Stimulated activated naive CD4-positive, alpha-beta T cell (primary cell): ENCODE measurements at places on chromosomes 7 and 10.
A peak's percentile ranks its signal among the peaks of the same experiment; 100 is the strongest.

DNA sequence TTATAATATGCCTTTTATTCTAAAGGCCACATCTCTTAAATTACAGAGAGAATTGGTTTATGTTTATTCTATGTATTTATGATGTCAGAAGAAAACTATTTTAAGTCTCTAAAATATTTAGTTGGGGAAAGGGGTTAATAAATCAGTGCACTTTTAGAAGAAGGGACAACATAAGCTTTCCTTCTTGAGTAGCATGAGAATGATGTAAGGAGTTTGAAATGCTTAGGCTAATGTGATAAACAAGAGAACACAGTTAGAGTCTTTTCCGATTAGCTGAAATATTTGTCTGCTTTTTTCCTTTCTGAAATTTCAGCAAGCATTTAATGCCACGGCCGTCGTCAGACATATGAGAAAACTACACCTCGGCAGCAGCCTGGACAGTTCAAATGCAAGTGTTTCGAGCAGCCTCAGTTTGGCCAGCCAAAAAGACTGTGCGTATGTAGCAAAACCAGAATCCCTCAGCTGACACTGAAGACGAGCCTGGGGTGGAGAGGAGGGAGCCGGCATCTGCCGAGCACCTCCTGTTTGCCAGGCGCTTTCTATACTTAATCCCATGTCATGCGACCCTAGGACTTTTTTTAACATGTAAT is 176.2 kb downstream of the CCDC3 start:
- DNase-seq = no peak

- DNase-seq = no peak
These were observed 23.5 kb downstream of the MAT1A start for GRCh38 chr10:80265740-80266512.

DNA sequence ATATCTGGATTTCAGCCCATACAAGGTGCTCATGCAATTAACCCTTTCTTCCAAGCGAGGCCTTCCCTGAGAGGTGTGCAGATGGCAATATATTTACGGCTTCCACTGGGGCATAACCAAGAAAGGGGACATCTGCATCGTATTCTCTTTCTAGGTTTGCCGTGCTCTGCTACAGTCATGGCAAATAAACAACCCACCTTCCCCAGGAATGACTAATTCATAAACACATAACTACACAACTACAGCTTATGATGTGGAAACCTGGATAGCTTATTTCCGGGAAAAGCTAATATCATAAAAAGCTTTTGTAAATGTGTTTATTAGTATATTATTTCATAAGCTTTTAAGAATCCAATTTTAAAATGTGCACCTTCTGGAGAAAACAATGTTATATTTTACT is 120.0 kb downstream of the CAMK1D start:
- no peak for DNase-seq

DNA sequence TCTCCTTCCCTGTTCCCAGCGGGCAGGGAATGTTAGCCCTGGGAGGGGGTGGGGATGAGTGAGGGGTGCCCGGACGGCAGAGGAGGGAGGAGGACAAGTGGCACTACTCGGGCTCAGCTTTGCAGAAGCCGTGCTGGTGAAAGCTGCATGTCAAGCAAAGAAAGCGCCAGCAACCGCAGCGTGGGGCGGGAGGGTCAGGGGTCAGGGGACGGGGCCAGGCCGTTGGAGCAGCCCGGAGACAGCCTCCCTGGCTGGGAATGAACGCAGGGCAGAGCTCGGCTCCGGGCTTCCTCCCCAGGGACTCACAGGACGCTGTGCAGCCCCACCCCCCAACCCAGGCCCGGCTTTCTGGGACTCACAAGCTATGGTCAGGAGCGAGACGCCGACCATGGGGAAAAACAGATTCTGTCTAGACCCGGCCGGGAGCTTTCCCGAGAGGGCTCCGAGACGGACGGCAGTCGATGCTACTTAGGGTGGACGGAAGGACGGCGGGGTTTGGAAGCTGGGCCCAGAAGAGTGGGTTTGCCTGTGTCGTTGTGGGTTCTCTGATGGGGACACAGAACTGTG is 113.4 kb downstream of the VIPR2 start:
- no peak for DNase-seq

GRCh38 chr10:98910546-98910945 is 325.1 kb downstream of the HPSE2 start:
- no peak for DNase-seq

- DNase-seq = no peak
These were observed 313.0 kb upstream of the NPVF start for GRCh38 chr7:25541094-25541821.

DNA sequence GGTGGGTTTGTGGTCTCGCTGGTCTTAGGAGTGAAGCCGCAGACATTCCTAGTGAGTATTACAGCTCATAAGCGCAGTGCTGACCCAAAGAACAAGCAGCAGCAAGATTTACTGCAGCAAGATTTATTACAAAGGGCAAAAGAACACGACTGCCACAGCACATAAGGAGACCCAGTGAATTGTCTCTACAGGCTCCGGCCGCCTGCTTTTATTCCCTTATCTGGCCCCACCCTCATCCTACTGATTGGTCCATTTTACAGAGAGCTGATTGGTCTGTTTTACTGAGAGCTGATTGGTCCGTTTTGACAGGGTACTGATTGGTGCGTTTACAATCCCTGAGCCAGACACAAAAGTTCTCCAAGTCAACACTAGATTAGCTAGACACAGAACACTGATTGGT is 82.1 kb downstream of the VIPR2 start:
- no peak for DNase-seq

DNA sequence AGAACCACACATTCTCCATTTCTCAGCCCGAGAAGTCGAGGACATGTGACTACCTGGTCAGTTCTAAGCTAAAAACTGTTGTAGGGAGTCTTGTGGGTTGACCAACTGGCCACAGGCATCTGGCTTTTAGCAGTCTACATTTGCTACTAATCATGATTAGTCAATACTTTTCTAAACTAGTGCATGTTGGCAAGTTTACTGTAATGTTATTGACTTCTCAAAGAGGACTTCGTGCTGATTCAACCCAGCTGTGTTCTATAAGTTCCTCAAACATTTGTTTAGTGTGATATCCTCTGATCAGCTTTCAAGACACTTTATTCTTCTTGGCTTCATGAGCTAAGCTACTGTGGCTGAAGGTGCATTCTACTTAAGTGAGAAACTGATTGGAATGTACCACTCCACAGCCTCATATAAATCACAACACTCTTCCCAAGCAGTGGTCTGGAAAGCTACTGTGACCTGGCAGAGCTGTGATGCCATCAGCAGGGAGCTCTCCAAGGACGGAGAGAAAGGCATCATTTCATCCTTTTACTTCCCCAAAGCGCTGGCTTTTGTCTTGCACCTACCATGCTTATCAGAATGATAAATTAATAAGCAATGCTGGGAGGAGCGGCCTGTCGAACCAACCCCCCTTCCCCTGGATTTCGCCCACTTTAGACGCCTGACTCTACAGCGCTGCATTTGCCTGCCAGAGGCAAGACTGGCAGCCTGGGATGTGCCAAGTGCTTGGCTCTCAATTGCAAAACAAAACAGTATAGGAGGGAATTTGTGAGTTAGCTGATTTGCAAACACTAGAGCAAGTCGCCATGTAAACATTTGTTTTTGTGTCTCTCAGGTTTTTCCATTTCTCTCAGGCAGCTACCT is 206.7 kb upstream of the PLXNA4 start:
- DNase-seq = no peak

GRCh38 chr7:1224086-1224716 is 8.5 kb upstream of the UNCX start:
- DNase-seq = no peak

DNA sequence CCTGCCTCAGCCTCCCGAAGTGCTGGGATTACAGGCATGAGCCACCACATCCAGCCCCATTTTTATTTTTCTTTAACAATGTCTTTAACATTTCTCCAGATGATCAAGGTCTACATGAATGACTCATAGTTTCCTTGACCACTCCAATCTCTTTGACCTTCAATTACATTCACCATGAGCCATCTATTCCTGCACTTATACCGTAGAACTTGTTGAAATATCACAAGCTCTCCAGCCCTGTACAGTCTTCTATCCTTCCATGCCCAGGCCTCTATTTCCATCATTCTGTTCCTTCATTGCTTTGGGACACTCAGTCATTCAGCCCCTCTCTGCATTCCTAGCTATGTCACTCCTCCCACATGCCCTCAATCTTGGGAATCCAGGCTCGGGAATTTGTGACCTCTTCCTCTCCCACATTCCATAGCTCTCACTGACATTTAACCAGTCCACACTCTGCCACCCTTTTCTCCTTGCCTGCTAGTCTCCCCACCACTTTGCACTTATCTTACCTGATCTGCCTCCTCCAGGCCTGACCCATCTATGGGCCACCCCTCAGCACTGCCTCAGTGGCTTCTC is 151.8 kb upstream of the STK17A start:
- DNase-seq = no peak

GRCh38 chr7:57205000-57205399 is 72.8 kb upstream of the ZNF479 start:
- no peak for DNase-seq

- no peak for DNase-seq
These were observed 108.3 kb upstream of the DPP6 start for GRCh38 chr7:153943861-153944260.

- no peak for DNase-seq
These were observed 60.7 kb downstream of the TNS3 start for GRCh38 chr7:47521011-47521795.

- DNase-seq = no peak
These were observed 58.8 kb downstream of the WDR37 start for GRCh38 chr10:1114719-1115606.

- no peak for DNase-seq
These were observed 30.8 kb upstream of the EFCAB10 start for GRCh38 chr7:105611856-105612775.

GRCh38 chr7:27834179-27834921 is 94.4 kb downstream of the TAX1BP1 start:
- DNase-seq = no peak

DNA sequence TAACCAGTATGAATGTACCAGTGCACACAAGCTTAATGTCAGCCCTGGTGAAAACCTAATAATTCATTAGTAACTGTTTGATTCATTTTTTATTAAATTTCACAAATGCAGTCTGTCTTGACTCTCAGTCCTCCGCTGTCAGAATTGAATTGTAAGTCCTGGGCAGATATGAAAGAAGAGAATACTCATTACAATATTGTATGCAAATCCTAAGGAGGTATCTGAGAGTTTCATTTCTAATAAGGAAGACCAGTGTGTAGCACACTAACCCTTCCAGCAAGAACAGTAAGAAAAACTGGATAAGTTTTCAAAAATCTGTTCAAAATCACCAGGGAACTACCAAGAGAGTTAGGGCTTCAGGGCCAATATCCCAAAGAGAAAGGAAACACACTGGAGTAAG is 652.1 kb downstream of the SUGCT start:
- DNase-seq = no peak

DNA sequence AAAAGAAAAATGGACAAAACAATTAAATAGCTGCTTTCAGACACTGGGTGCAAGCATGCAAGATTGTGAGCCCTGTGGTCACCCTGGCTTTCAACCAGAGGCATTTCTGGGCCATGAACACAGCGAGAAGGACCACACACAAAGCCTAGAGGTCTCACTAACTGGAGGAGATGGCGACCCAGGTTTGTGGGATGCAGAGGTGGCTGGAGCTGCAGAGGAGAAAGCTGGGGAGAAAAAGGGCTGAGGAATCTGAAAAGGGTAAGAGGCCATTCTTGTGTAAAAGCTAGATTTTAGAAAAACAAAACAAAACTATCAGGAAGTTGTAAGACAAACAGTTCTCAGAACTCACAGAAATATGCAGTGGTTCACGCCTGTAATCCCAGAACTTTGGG is 30.1 kb upstream of the PTPRN2 start:
- DNase-seq = no peak

GRCh38 chr7:149145031-149145845 is 2.0 kb upstream of the ZNF398 start:
- no peak for DNase-seq

DNA sequence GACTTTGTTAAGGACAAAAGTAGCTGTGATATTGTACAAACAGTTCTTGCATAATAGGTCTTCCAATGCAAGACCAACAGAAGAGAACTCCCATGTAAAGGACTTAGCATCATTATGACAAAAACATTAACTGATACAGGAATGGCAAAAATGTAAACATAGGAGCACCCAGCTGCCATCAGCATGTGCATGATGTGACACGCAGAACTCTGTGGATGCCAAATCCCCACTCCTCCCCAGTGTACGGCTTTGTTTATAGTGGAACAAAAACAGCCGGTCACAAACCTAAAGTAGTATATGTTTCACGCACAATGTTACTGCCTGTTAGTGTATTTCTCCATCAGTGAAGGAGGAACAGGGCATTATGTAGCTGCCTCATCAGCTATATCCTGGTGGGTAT is 316.0 kb upstream of the AOAH start:
- no peak for DNase-seq

GRCh38 chr10:3708852-3709251 is 76.2 kb downstream of the KLF6 start:
- no peak for DNase-seq

- DNase-seq = no peak
These were observed 11.3 kb downstream of the DGKB start for GRCh38 chr7:14891289-14891688.

DNA sequence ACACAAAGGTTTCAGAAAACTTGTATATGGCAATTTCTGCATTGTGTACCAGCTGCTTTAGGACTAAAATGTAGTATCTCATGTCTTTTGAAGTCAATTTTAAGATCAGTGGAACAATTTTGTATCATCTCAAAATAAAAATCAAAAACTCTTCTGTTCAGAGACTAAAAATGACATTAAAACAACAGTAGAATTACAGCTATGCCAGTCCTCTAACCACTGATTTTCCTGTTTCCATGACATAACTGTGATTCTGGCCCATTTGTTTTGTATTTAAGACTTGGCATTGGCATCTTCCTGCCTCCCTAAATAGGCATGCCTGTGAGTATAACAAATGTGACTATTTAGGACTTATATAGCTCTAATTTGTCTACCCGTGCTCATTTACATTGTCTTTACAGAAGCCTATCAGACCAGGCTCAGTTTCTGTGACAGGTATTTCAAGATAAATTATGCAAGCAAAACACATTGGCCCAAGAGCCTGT is 29.1 kb upstream of the VPS41 start:
- no peak for DNase-seq

DNA sequence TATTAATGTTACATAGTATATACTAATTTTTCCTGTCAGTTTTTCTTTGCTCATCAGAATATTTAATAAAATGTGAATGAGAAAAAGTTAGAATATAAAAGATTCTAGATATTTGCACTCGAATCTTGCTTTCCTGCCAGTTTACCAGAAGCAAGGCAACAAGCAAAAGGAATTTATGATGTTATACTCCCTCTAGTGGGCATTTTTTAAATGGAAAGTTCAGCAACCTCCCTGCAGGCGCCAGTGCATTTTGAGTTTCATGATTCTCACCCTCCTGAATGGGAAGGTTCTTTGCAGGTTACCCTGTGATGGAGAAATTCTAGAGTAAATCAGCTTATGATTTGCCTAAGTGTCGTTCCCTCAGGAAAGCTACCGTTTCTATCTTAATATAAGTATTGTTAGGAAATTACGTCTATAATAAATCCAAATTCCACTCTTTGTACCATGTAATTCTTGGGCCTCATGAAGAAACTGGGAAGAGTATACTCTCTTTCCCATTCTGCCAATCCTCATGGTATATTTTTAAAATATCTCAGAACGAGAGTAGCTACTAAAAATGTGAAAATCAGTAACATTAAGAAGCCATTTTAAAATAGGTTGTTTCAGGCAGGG is 350.0 kb downstream of the CRPPA start:
- peak; percentile 9 for DNase-seq
